Islet precursor cell (in vitro differentiated cells): ENCODE measurements at places on chromosomes 2 and 18.

GRCh38 chr2:152492131-152492530 is 157.2 kb downstream of the FMNL2 start:
- DNase-seq: peak; percentile 1

- DNase-seq: no peak
Measured at GRCh38 chr2:21890041-21890440, 766.3 kb downstream of the TDRD15 start.

DNA sequence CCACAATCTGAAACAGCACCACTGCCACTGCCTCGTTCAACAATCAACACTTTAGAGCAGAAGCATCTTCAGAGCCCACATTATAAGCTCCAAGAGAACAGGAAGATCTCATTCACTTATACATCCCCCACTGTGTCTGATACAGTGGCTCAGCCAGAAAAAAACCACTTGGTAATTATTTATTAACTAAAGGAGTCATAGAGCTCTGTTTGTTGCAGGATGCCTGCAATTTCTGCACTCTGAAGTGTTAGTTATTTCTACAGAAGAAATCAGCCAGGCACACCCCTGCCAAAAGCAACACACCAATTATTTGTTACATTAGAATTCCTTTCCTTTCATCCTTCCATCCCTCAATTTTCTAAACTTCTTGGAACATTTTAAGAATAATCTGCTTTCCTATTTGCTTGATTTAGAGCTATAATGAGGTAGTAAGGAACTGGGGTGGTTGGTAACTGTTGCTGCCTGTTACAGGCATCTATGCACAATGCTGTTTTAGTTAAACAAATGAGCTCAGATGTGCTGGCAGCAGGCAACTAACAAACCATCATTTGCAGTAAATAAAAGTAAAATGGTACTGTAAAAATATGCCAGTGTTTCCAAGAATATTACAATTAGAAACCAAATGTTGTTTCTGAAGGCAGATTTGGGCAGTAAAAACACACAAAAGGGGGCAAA is 59.9 kb downstream of the DYM start:
- DNase-seq: no peak

- peak; percentile 74 for DNase-seq
Measured at GRCh38 chr18:68725346-68725745, 10.4 kb upstream of the TMX3 start.

- no peak for DNase-seq
Measured at GRCh38 chr2:158837645-158838044, 42.5 kb downstream of the DAPL1 start.

DNA sequence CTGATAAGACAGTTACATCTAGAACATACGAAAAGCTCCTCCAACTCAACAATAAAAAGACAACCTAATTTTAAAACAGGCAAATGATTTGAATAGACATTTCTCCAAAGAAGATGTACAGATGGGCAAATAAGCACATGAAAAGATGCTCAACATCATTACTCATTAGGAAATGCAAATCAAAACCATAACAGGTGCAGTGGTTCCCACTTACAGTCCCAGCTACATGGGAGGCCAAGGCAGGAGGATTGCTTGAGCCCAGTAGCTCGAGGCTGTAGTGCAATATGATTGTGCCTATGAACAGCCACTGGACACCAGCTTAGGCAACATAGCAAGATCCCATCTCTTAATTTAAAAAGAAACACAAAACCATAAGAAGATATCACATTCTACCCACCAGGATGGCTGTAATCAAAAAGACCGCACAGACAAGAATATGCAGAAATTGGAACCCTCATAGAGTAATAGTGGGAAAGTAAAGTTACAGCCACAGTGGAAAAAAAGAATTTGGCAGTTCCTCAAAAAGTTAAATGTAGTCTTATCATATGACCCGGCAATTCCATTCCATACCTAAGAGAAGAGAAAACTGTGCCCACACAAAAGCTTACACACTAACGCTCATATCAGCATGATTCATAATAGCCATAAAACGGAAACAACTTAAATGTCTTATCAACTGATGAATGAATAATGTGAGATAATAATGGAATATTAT is 30.5 kb upstream of the ARMC9 start:
- no peak for DNase-seq
